ENCODE measurements at places on chromosomes 12 and 14.

- no peaks in the 10 kb centered on the region for H3K4me1 ChIP-seq
- no peak for DNase-seq
- H3K27ac ChIP-seq = no peak overlapping the region
Measured at GRCh38 chr14:71507681-71508080, 424.5 kb upstream of the RGS6 start.

DNA sequence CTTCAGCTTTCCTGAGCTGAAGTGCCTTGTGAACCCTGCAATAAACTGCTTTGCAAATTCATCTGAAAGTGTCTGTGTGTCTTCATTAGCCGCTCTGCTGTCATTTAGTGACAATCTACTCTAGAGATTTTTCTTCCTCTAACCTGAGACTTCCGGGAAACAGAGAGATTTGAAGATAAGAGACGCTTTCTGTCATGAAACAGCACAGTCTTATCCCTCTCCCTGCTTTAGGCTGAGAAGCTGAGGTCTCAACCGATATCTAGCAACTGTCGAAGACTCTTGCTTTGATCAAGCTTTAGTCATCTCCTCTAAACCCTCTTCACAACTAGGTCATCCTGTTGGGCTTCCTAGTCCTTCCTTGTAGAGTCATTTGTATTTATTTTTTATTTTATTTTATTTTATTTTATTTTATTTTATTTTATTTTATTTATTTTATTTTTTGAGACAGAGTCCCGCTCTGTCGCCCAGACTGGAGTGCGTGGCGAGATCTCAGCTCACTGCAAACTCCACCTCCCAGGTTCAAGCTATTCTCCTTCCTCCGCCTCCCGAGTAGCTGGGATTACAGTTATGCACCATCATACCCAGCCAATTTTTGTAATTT is 1.2 kb downstream of the RNASE2 start:
- H3K36me3 ChIP-seq = no peaks in the 10 kb centered on the region
- no peak overlapping the region for H3K27ac ChIP-seq
- no peaks in the 10 kb centered on the region for H3K4me1 ChIP-seq

DNA sequence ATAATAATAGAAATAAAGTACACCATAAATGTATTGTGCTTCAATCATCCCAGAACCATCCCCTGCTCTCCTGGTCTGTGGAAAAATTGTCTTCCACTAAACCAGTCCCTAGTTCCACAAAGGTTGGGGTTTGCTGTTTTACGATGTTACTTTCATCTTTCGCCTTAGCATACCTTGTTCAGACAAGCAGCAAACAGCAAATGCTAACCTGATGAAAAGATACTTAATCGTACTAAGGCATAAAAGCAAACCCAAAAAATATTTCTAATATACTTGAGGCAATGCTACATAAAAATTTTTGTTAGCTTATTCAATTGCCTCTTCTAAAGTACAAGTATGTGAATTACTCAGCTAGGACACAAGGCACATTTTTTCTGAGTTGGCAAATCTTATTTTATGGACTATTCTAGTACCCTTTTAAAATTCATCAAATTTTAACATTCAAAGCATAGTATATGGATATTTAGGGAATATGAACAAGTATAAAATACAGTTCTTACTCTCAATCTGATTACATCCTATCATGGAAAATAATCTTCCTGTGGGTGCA is 97.1 kb upstream of the PLEKHG7 start:
- H3K27me3 ChIP-seq = no peaks in the 10 kb centered on the region
- no peak overlapping the region for H3K27ac ChIP-seq
- no peak for DNase-seq
- H3K4me1 ChIP-seq = no peaks in the 10 kb centered on the region

DNA sequence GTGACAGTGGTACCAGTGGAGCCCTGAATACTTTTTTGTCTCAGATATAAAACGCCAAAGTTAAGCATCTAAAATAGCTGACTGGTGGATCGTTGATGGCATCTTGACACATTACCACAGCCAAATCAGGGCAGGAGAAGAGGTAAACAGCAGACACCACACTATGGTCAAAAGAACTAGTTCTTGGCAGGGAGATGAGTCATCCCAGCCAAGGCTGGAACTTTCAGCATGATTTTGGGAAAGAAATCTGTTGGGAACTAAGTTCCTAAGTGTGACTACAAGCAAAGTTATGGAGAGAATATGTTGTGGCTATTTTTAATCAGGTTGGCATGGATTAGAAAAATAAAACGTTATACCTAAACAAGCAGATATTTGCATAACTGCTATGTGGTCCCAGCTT is 36.9 kb downstream of the LGR5 start:
- H3K36me3 ChIP-seq = no peaks in the 10 kb centered on the region
- no peak overlapping the region for H3K27ac ChIP-seq
- H3K4me1 ChIP-seq = no peaks in the 10 kb centered on the region

DNA sequence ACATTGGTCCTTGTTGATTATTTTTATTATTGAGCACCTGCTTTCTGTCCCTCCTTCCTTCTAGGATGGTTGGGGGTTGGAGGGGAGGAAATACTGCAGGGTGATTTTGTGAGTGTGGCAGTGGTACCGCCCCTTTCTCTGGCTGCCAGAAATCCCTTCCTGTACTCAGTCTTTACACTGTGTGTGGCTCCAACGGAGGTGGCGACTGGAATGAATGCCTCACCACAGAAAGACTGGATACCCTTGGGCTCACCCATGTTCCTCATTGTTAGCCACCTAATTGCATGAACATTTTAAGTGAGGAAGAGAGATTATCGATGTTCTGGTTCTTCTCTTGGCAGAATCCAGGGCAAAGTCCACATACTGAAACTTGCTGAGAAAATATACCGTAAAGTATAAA is 272.0 kb upstream of the E2F7 start:
- H3K4me3 ChIP-seq = no peak overlapping the region
- peak overlapping the region; percentile 35 for H3K27ac ChIP-seq
- DNase-seq = peak; percentile 65
- no peaks in the 10 kb centered on the region for H3K36me3 ChIP-seq

DNA sequence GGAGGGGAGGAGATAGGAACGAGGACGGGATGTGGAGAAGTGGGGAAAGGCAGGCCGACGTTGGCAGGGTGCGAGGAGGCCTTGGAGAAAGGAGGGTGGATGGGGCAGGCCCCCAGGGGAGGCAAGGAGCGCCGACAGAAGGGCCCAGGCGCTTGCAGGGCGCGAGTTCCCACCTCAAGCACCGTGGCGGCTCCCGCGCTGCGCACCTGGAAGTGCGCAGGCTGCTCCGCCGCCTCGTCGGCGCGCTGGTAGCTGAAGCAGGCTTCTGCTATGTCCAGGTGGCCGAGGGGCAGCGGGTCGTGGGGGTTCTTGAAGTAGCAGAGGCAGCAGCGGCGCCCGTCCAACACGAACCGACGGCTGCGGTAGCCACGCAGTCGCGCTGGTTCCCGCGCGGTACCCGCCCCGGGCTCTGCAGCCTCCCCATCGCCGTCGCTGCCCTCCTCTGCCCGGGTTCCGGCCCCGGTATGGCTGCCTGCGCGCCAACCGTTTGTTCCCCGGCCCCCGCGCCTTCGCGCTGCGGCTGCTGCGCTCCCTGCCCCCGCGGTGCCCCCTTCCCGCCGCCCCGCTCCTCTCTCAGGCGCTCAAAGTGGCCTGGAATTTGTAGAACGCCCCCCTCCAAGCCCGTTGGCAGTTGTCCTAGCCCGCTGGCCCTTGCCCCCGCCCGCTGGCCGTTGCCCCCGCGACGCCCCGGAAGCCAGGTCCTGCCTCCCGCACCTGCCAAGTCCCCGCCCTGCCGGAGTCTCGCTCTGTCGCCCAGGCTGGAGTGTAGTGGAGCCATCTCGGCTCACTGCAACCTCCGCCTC is 1.1 kb upstream of the ACTR6 start:
- peak overlapping the region; percentile 0 for H3K27ac ChIP-seq
- peaks cover 5% of the 10 kb centered on the region for H3K4me1 ChIP-seq
- H3K4me3 ChIP-seq = peak overlapping the region; percentile 91
- peaks cover 3% of the 10 kb centered on the region for H3K36me3 ChIP-seq

GRCh38 chr12:77578466-77579220 is 252.1 kb upstream of the NAV3 start:
- H3K4me3 ChIP-seq = no peak overlapping the region
- no peaks in the 10 kb centered on the region for H3K36me3 ChIP-seq
- H3K27ac ChIP-seq = no peak overlapping the region

GRCh38 chr12:879641-880040 is 69.9 kb downstream of the RAD52 start:
- H3K4me1 ChIP-seq = no peaks in the 10 kb centered on the region
- peaks cover 63% of the 10 kb centered on the region for H3K36me3 ChIP-seq
- no peak for DNase-seq
- no peaks in the 10 kb centered on the region for H3K27me3 ChIP-seq
- no peak overlapping the region for H3K27ac ChIP-seq

DNA sequence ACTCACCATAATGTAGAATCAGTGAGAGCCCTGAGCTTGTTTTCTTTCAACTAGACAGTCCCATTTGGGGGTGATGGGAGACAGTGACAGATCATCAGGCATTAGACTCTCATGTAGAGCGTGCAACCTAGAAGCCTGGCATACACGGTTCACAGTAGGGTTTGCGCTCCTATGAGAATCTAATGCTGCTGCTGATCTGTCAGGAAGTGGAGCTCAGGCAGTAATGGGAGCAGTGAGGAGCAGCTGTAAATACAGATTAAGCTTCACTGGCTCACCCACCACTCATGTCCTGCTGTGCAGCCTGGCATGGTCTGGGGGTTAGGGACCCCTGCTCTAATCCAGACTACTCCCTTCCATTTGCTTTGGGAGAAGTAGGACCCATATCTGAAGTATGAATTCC is 55.6 kb downstream of the FNTB start:
- H3K4me1 ChIP-seq = no peaks in the 10 kb centered on the region
- no peak overlapping the region for H3K4me3 ChIP-seq
- no peak overlapping the region for H3K27ac ChIP-seq
- H3K27me3 ChIP-seq = no peaks in the 10 kb centered on the region
- H3K36me3 ChIP-seq = peaks cover 53% of the 10 kb centered on the region

DNA sequence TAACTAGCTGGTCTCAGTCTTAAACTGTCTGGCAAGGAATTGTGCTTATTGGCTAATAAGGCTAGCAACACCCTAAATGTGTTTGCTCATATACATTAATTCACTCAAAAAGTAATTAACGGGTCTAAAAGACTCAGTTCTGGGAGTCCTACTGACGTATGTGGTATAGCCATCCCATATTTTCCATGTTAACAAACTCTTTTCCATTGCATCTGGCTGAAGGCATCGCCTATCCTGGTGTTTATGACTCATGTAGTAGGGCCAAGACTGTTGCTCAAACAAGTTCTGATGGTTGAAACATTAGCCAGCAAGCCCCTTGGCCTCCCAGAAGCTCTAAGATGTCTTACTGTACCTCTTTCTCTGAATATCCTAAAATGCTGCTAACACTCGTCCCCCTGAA is 98.5 kb downstream of the PHLDA1 start:
- no peaks in the 10 kb centered on the region for H3K27me3 ChIP-seq
- peaks cover 17% of the 10 kb centered on the region for H3K4me1 ChIP-seq
- DNase-seq = peak; percentile 32

DNA sequence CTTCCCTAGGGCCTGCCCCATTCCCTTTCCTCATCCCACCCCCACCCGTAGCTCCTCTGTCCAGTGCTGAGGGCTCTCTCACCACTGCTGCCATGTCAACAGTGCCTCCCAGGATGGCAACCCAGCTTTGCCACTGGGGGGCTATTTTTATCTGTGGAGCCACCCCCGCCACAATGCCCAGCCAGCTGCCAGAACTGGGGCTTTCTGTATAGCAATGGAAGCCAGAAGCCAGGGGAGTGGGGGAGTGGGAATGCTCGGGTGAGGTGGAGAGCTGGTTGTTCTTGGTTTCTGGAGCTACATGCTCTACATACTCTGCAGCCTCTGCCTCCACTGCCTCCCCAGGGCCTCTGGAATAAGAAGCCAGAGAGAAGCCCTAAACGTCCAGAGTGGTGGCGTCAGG is 8.9 kb downstream of the PDE1B start:
- peaks cover 49% of the 10 kb centered on the region for H3K27me3 ChIP-seq

DNA sequence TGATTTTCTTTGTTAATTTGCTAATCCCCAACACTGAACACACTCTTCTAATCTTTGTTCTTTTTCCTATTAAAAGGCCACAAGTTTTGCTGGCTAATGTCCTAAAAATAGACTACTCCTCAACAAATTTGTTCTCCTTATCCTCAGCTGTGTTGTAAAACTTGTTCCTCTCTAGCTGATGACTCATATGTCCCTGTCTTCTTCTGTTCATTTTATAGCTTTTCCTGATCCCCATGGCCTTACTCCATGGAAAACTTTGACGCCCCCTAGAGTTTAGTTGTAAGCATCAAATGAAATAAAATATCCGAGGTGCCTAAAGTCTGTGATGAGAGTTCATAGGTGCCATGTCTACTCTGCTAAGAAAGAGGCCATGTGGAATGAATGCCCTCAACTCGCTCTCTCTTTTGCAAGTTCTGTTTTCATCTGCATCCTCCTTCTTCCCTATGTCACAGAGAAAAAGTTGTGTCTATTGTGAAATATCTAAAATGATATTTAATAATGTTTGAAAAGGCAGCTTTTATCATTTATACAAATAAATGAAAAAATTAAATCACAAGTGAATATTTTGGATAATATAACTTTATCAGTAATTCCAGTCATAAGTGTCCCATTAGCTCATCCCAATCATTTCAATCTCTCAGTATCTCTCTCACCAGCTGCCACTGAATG is 237.9 kb downstream of the IPO8 start:
- no peak overlapping the region for H3K27ac ChIP-seq
- H3K4me3 ChIP-seq = no peak overlapping the region
- H3K4me1 ChIP-seq = no peaks in the 10 kb centered on the region

GRCh38 chr12:111643427-111643826 is 42.3 kb downstream of the BRAP start:
- no peaks in the 10 kb centered on the region for H3K27me3 ChIP-seq
- H3K36me3 ChIP-seq = peaks cover 41% of the 10 kb centered on the region
- peaks cover 10% of the 10 kb centered on the region for H3K4me1 ChIP-seq
- H3K4me3 ChIP-seq = no peak overlapping the region
- peak; percentile 33 for DNase-seq

DNA sequence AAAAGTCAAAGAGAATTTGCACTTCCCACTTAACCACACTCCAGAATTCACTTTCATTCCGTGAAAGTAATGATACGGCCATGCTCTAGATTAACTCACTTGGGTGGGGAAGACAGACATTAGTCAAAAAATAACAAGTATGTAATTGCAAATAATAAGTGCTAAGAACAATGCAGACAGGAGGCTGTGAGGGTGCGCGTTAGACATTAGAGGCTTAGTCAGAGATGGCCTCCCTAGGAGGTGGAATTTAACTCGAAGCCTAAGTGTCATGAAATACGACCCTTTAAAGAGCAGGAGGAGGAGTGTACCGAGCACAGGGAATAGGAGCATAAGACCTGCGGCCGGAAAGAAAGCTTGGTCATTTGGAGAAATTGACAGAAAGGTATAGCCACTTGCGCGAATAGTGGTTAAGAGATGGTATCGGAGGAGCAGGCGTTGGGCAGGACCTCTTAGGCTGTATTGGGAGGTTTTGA is 628 bp downstream of the SNRPF start:
- H3K4me3 ChIP-seq = peak overlapping the region; percentile 88
- peaks cover 18% of the 10 kb centered on the region for H3K36me3 ChIP-seq
- H3K27me3 ChIP-seq = peaks cover 6% of the 10 kb centered on the region
- peaks cover 6% of the 10 kb centered on the region for H3K4me1 ChIP-seq
- DNase-seq = no peak
- peak overlapping the region; percentile 88 for H3K27ac ChIP-seq
